ENCODE measurements at places on chromosomes 3 and 15.

GRCh38 chr3:110815008-110815583, 256.5 kb upstream of the NECTIN3 start:
- no peak for DNase-seq

- DNase-seq = no peak
Measured at GRCh38 chr3:163273694-163274093, 1777.1 kb downstream of the OTOL1 start.

GRCh38 chr3:130627882-130628281, 110.9 kb downstream of the COL6A6 start:
- no peak for DNase-seq

- no peak for DNase-seq
Measured at GRCh38 chr15:41581110-41581509, 22.1 kb downstream of the TYRO3 start.

- DNase-seq = no peak
Measured at GRCh38 chr3:16802389-16802788, 82.4 kb upstream of the PLCL2 start.

GRCh38 chr15:73655724-73656123, 22.5 kb upstream of the NPTN start:
- no peak for DNase-seq

- DNase-seq = no peak
Measured at GRCh38 chr3:149336925-149337324, 3.5 kb upstream of the TM4SF18 start.

GRCh38 chr3:150603980-150604319, 829 bp downstream of the SELENOT start:
- no peak for DNase-seq

GRCh38 chr15:95937128-95937528, 393.4 kb upstream of the NR2F2 start:
- no peak for DNase-seq

DNA sequence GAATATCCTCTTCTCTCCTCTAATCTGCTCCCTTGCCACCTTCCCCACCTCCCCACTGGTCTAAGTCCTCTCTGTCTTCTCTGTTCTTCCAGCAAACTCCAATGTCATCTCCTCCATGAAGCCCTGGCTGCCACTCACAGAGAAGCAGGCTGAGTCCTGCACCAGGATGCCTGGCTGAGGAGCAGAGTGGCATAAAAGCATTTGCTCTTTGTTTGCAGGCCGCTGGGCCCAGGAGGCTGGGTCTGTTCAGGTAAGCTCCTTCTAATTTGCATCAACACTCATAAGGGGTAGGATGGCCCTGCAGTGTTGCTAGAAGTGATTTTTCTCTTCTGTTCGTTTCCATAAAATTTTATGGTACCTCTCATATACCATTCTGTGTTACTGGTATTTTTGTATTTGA, 43.2 kb upstream of the KLHL25 start:
- DNase-seq = no peak

DNA sequence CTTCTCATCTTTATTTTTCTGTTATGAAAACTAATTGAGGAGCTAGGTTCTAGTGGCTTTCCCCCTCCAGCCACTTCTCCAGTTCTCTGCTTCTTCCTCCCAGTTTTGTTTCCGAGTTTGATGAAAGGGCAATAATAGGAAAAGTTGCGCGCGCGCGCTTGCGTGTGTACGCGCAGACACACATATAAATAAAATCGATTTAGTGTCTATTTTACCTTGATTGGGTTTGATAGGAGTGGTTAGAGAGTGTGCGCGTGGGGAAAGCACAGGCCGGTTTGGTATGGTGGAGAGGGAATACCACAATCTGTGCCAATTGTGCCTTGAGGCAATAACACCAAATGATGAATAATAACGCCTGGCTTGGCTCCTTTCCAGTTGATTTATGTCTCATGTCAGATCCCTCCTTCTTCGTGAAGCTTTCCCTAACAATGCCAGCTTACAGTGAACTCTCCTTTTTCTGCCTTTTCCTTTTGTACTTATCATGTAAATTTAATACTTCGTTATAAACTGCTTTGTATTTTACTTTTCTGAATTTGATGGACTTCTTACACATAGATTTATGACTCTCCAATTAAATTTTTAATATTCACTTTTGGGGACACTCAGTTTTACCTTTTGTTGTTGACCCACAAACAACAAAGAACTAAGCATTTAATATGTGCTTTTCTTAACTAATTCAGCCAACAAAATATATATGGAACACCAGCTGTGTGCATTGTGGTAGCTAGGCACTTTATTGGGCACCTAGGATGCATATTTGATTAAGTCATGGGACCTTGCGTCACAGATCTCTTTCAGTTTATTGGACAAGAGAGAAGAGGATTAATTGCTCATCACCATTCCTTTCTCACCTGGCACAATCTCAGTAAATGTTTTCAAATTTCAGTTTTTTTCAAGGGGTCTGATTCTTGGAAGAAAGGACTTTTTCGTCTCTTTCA, 1.7 kb downstream of the TIPARP start:
- DNase-seq = peak; percentile 35
